ENCODE measurements at places on chromosomes 1 and 21. TPM values are rescaled to one million over a fixed set of nuclear protein-coding genes. Genes with fewer than 3 reads are reported as not detected.

MROH9 gene
- not detected for total RNA-seq

CHRM3 gene
- 2.7 TPM for total RNA-seq

TCEA3 gene
- total RNA-seq = 1.5 TPM

PPIAL4G gene
- not detected for total RNA-seq

KIF26B gene
- 6.2 TPM for total RNA-seq

FAM110D gene
- 1.2 TPM for total RNA-seq

IFI44L gene
- 0.05 TPM for total RNA-seq

DNA sequence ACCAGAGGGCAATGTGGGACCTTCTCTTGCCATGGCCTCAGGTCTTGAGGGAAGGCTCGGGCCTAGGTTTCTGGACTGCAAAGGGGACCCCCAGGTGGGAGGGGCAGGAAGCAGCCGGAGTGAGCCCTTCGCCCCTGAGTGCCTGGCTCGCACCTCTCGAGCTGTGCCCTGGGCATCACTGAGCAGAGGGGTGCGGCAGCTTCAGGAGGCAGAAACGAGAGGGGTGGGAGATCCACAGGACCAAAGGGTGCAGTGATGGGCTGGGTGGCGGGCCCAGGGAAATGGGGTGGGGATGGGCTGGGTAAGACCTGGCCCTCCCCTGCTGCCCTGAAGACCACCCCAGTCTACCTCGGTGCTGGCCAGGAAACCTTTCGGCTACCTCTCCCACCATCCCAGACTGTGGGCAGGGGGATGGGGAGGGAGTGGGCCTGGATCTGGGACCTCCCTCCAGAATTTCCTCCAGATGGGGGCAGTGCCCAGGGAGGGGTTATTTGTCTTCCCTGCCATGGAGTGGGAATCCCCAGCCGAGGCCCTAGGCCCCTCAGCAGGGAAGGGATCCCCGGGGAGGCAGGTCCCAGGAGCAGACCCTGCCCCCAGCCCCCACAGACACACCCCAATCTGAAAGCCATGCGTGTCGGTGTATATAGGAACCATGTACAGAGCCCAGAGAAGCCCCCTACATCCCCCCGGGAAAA lies 21.3 kb downstream of the A3GALT2 start:
- H3K27me3 ChIP-seq = no peaks in the 10 kb centered on the region
- H3K27ac ChIP-seq = no peak overlapping the region
- H3K36me3 ChIP-seq = peaks cover 25% of the 10 kb centered on the region
- H3K4me3 ChIP-seq = no peak overlapping the region
- no peak for DNase-seq

- H3K27ac ChIP-seq = peak overlapping the region; percentile 99
- H3K36me3 ChIP-seq = peaks cover 3% of the 10 kb centered on the region
- H3K4me1 ChIP-seq = peaks cover 40% of the 10 kb centered on the region
- DNase-seq = no peak
- H3K27me3 ChIP-seq = no peaks in the 10 kb centered on the region
These were observed 738 bp upstream of the GPR161 start for GRCh38 chr1:168137515-168137821.

DNA sequence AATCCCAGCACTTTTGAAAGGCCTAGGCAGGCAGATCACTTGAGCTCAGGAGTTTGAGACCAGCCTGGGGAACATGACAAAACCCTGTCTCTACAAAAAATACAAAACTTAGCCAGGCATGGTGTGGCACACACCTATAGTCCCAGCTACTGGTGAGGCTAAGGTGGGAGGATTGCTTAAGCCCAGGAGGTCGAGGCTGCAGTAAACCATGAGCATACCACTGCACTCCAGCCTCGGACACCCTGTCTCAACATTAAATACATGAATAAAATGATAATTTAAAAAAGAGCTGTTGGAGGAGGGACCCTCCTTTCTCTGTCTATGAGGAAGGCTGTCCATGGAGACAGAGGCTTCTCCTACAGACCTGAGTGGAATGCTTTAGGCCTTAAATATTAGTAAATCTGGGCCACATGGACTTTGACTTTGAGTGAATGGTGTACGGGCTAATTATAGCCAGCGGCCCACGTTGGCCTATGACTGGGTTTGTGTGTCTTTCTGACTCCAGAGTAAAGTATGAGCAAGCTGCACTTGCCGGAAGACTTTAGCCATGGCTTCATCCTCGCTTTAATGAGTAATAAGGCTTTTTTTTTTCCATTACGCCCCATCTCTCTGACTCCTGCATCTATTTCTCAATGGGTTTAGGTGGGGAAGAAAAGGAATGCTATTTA lies 21.3 kb downstream of the RAB3B start:
- H3K4me1 ChIP-seq = peaks cover 22% of the 10 kb centered on the region
- no peak for DNase-seq
- H3K36me3 ChIP-seq = no peaks in the 10 kb centered on the region
- no peaks in the 10 kb centered on the region for H3K27me3 ChIP-seq
- H3K4me3 ChIP-seq = no peak overlapping the region

DNA sequence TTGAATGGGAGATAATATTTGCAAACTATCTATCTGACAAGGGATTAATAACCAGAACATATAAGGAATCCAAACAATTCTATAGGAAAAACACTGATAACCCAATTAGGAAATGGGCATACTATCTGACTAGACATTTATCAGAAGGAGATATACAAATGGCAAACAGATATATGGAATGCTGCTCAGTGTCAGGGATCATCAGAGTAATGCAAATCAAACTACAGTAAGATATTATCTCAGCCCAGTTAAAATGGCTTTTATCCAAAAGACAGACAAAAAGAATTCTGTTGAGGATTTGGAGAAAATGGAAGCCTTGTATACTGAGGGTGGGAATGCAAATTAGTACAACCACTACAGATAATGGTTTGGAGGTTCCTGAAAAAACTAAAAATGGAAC lies 758.0 kb upstream of the B3GALT2 start:
- no peak overlapping the region for H3K4me3 ChIP-seq
- no peak overlapping the region for H3K27ac ChIP-seq
- DNase-seq = no peak
- peaks cover 7% of the 10 kb centered on the region for H3K4me1 ChIP-seq

GRCh38 chr1:147612366-147612765 lies 58.0 kb downstream of the ACP6 start:
- no peak for DNase-seq
- H3K4me1 ChIP-seq = peaks cover 11% of the 10 kb centered on the region
- no peak overlapping the region for H3K4me3 ChIP-seq
- no peaks in the 10 kb centered on the region for H3K27me3 ChIP-seq
- H3K36me3 ChIP-seq = peaks cover 25% of the 10 kb centered on the region
- H3K27ac ChIP-seq = no peak overlapping the region

GRCh38 chr21:38441153-38441552 lies 57.1 kb downstream of the ERG start:
- no peak for DNase-seq
- H3K4me3 ChIP-seq = no peak overlapping the region
- H3K27ac ChIP-seq = peak overlapping the region; percentile 97
- H3K36me3 ChIP-seq = no peaks in the 10 kb centered on the region
- H3K27me3 ChIP-seq = no peaks in the 10 kb centered on the region
- H3K4me1 ChIP-seq = peaks cover 41% of the 10 kb centered on the region

- H3K36me3 ChIP-seq = no peaks in the 10 kb centered on the region
- peaks cover 5% of the 10 kb centered on the region for H3K27me3 ChIP-seq
- DNase-seq = no peak
- peaks cover 3% of the 10 kb centered on the region for H3K4me1 ChIP-seq
- H3K4me3 ChIP-seq = no peak overlapping the region
- no peak overlapping the region for H3K27ac ChIP-seq
These were observed 75.0 kb upstream of the DUSP10 start for GRCh38 chr1:221816899-221817298.
